PC-3 (cell line): ENCODE measurements at places on chromosomes 2 and 18. TPM values are rescaled to one million over a fixed set of nuclear protein-coding genes. Genes with fewer than 3 reads are reported as not detected.

GRCh38 chr2:171347591-171348032 is 86.2 kb downstream of the METTL8 start:
- H3K4me3 ChIP-seq: no peak overlapping the region
- peaks cover 25% of the 10 kb centered on the region for H3K4me1 ChIP-seq
- peak; percentile 82 for DNase-seq
- H3K36me3 ChIP-seq: no peaks in the 10 kb centered on the region
- no peaks in the 10 kb centered on the region for H3K27me3 ChIP-seq
- peak overlapping the region; percentile 65 for H3K27ac ChIP-seq

Gene ARHGAP25
- total RNA-seq: not detected in 2 replicates

DNA sequence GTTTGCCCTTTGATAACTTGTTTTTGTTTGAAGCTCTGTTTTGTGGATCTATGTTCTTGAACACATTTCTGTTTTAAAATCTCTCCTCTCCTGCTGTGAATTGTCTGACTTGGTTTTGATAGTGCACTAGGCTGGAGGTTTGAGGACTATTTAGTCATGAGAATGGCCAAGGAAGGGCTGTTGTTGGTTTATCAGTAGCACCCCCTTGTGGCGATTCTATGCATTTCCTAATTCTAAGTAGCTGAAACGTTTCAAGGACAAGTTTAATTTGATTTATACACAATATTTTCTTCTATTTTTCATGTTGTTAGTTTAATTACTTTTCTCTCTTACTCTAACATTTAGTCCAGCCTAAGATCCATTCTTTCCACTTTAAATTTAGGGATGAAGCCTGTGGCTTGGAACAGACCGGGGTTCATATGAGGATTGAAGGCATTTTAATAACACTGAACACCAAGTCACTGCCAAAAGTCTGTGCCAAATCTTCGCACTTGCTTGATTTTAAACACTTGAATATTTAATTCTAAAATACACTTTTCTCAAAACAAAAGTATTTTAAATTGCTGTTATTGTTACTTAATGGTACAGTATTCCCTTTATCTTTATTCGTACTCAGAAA is 166.0 kb downstream of the SOCS6 start:
- no peak overlapping the region for H3K27ac ChIP-seq
- H3K4me3 ChIP-seq: no peak overlapping the region
- no peaks in the 10 kb centered on the region for H3K27me3 ChIP-seq
- DNase-seq: peak; percentile 81
- no peaks in the 10 kb centered on the region for H3K4me1 ChIP-seq

DNA sequence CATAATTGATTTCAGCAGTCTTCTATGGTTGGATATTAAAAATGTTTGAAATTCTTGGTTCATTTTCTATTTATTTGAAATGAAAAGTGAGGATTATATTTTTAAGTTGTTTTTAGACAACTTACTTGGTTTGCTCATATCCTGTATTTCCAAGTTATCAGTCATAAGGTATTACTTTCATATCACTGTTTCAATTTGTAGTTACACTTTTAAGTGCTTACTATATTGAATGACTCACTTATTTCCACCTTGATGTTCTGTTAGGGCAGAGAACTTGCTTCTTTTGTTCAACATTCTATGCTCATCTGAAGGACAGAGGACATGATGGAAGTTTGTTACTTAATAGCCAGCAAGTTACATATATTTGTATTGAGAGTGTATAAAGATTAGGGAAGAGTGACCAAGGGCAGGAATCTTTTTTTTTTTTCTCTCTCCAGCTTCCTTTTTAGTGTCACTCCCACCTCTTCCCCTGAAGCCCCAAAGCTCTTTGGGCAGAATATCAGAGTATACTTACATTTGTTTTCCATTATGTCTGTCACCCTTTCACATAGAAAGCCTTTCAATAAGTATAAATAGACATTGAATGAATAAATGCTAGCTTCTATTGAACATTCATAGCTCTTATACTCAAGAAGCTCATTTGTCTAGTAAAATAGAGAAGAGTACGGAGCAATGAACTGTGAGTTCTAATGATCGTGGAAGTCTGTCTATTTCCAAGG is 28.1 kb downstream of the PIK3C3 start:
- H3K36me3 ChIP-seq: no peaks in the 10 kb centered on the region
- no peak overlapping the region for H3K4me3 ChIP-seq
- no peaks in the 10 kb centered on the region for H3K4me1 ChIP-seq
- H3K27me3 ChIP-seq: no peaks in the 10 kb centered on the region
- H3K27ac ChIP-seq: no peak overlapping the region

GRCh38 chr2:238875101-238875470 is 27.2 kb downstream of the TWIST2 start:
- no peaks in the 10 kb centered on the region for H3K4me1 ChIP-seq
- no peak overlapping the region for H3K27ac ChIP-seq
- H3K27me3 ChIP-seq: no peaks in the 10 kb centered on the region
- H3K36me3 ChIP-seq: no peaks in the 10 kb centered on the region

DNA sequence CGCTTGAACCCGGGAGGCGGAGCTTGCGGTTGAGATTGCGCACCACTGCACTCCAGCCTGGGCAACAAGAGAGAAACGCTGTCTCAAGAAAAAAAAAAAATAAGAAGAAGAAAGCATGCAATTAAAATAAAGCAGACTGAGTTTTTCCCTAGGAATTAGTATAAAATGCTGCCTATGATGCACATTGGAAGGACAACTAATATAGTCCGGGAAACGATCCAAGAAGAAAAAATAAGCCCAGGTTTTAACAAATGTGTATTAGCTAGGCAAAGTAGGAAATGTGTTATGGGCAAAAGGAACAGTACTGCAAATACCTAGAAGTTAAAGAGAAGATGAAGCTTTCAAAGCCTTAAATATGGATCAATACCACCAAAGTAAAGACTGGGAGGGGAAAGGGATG is 64.0 kb downstream of the SPIRE1 start:
- H3K27me3 ChIP-seq: no peaks in the 10 kb centered on the region
- no peak overlapping the region for H3K27ac ChIP-seq
- H3K4me1 ChIP-seq: peaks cover 32% of the 10 kb centered on the region
- no peaks in the 10 kb centered on the region for H3K36me3 ChIP-seq

Gene KLF11
- total RNA-seq: 13.4 and 14.0 TPM in 2 replicates

DNA sequence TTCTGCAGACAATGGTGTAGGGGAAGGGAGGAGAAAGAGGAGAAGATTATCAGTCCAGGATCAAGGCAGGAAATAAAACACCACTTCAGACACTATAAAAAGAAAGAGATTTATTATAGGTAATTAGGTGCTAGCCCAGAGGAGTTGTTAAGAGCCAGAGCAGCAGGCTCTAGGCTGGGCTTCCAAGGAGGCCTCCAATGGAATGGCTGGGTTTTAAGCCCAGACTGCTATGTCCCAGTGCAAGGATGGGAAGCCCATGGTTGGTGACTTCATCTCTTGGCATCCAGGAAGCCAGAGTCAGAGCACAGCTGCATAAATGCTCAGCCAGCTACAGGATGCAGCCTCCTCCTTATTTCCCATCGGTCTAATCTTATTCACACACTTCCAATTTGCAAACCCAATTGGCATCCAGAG is 95.6 kb downstream of the LAMA3 start:
- H3K27me3 ChIP-seq: no peaks in the 10 kb centered on the region
- no peak overlapping the region for H3K4me3 ChIP-seq
- H3K27ac ChIP-seq: no peak overlapping the region
- peaks cover 45% of the 10 kb centered on the region for H3K36me3 ChIP-seq
- no peak for DNase-seq

DNA sequence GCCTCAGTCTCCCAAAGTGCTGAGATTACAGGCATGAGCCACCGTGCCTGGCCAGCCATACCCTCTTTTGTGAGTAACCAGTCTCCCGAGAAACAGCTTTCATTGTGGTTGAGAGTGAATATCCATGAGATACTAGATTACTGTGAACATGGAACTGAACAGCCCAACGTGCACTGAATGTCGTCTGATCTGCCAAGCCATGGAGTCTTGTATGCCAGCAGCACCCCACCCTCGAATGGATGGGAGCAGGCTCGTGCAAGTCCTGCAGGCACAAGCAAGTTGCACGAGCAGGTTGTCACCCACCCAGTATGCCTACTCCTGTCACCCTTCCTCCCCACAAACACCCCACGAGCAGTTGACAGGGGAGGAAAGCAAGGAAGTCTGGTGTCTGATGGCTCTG is 36.5 kb upstream of the TFCP2L1 start:
- H3K36me3 ChIP-seq: no peaks in the 10 kb centered on the region
- no peak overlapping the region for H3K27ac ChIP-seq
- H3K4me1 ChIP-seq: no peaks in the 10 kb centered on the region
- no peaks in the 10 kb centered on the region for H3K27me3 ChIP-seq

Gene IL1F10
- total RNA-seq: not detected in 2 replicates

DNA sequence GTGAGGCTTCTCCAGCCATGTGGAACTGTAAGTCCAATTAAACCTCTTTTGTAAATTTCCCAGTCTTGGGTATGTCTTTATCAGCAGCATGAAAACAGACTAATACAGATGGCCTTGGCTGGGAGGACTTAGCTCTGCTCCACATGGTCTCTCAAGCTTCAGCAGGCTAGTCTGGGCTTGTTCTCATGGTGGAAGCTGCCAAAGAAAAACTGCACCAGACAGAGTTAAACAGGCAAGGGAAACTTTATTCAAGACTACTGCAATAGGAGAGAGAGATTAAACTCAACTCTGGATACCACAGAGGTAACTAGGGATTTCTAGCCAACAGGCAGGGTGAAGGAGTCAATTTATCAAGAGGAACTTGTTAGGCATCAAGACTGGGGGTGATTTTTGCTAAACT is 142.1 kb downstream of the CABLES1 start:
- no peaks in the 10 kb centered on the region for H3K36me3 ChIP-seq
- peaks cover 22% of the 10 kb centered on the region for H3K4me1 ChIP-seq
- DNase-seq: no peak
- H3K27me3 ChIP-seq: no peaks in the 10 kb centered on the region
- no peak overlapping the region for H3K4me3 ChIP-seq

- peaks cover 16% of the 10 kb centered on the region for H3K4me1 ChIP-seq
- H3K36me3 ChIP-seq: no peaks in the 10 kb centered on the region
- H3K27ac ChIP-seq: peak overlapping the region; percentile 46
Measured at GRCh38 chr18:23673725-23674124, 11.0 kb upstream of the ANKRD29 start.
